ENCODE measurements at places on chromosomes 12 and 14.
A peak's percentile ranks its signal among the peaks of the same experiment; 100 is the strongest.

GRCh38 chr12:1553536-1553935, 40.8 kb downstream of the FBXL14 start:
- DNase-seq = no peak

GRCh38 chr12:23504641-23505399, 444.6 kb downstream of the SOX5 start:
- no peak for DNase-seq

GRCh38 chr12:77167801-77168200, 102.4 kb upstream of the E2F7 start:
- DNase-seq = no peak

DNA sequence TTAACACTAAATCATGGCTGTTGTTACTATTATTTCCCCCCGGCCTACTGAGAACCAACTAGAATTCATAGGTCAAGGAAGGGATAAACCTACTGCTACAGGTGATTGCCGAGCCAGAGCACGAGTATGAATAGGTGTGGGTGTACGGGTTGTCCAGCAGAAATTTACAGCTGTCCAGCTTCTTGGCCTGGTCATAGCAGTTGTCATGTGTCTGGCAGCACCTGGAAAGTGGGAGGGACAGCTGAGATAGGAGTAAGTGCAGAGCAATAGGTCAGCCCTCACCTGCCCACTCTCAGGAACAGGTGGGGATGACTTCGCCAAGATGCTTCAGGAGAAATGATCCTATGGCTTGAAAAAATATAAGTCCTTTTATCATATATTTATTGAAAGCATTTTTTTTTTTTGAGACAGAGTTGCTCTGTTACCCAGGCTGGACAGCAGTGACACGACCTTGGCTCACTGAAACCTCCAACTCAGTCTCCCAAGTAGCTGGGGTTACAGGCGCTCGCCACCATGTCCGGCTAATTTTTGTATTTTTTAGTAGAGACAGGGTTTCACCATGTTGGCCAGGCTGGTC, 2.6 kb downstream of the PLA2G1B start:
- DNase-seq = no peak

- DNase-seq = peak; percentile 92
Observed at GRCh38 chr14:93184391-93185348, at the start of the genes LYSET and MOAP1. TSS of gene LYSET (plus strand) at chr14:93185317. CDS start at chr14:93185406, 89 bp downstream. TSS of gene MOAP1 (minus strand) at chr14:93184897. CDS start at chr14:93184242, 655 bp downstream.

GRCh38 chr12:10771132-10771733, 31.2 kb downstream of the TAS2R7 start:
- DNase-seq = no peak

- no peak for DNase-seq
Observed at GRCh38 chr12:57488402-57489156, 711 bp downstream of the MARS1 start.

Measured in CD4-positive, alpha-beta T cell treated with Interleukin-6 for 4 hours (primary cell).